Bone marrow (tissue), 2 donors: ENCODE measurements at places on chromosomes 1 and 21.

GRCh38 chr1:1020000-1020404, at the start of gene AGRN:
Gene AGRN, plus strand, starts transcription at chr1:1020120. Its CDS starts 53 bp downstream, at chr1:1020173.
- no peak for DNase-seq

- no peak for DNase-seq
Observed at GRCh38 chr1:174519844-174520243, 72.1 kb downstream of the GPR52 start.

DNA sequence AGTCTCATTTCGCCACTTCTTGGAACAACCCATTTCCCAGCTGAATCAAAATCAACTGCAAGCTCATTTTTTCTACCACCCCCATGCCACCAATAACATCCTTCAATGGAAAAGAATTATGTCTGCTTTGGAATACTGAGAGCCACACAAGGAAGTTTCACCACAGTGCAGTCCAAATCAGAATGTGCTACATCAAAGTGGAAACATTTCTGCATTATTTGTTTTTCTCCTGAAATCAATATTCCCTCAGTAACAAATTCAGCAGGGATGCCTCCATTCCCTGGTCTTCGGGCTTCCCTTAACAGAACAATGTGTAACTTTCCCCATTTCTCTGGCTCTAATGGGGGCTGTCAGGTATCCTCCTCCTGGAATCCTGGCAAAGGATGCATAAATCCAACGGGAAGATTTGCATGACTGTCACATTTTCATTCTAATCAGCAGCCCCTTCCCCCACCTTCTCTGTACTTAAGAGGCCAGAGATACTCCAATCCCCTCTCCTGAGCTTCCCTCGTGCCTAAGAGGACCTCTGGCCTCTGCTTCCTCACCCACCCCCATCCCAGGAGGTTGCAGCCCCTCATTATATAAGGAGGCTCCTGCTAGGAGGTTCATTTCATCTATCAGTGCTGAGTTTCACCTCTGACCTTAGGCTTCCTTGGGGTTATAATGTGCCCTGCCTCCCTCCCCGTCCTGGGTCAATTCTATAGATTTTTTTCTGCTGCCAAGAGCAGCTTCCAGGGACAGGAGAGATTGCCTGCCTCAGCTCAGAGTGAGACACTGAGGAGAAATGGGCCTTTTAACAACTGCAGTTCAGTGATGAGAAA, 201.1 kb downstream of the OMA1 start:
- no peak for DNase-seq

DNA sequence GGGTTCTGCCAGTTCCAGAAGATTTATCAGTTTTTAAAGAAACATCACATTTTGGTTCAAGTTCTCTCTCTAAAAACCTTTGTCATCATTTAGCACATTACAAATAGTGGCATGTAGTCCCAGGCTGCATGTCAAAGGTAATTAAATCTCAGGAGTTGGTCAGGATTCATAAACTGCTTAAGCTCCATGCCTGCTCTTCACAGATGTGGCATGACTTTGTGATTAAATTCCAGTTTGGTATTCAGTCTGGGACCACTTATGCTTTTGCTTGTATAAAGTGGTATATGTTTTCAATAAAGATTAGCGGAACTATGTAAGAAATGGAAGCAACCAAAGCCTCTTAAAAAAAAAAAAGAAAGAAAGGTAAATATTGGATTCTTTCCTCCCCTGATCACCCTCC, 408.0 kb downstream of the DISC1 start:
- DNase-seq: no peak

GRCh38 chr1:147628441-147628840, 41.9 kb downstream of the ACP6 start:
- DNase-seq: no peak

GRCh38 chr1:31897526-31898100, 40.6 kb downstream of the PTP4A2 start:
- DNase-seq: no peak

DNA sequence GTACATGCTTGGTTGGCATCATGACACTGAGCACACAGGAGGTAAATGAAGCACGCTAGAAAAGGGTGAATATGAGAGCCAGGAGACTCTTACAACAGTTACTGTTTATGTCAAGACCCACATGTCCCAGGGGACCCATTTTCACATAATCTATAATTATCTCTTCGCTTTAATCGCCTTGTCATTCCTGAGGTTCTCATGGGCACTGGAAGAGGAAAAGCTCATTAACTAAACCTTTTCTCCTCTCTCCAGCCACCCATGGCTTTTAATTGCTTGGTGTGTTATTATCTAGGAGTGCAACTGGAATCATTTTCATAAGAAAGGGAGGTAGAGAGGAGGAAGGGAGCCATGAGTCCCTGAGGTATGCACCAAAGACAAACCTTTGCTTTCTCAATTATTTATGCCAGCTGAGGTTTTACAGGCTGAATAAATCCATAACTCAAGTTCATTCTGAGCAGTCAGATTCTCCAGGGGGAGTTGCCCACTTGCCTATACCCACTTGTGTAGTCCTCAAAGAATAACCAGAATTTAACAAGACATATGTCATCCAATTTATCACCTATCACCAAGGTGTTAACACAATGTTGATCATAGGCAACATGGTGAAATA, 77.4 kb downstream of the ACBD6 start:
- no peak for DNase-seq

GRCh38 chr1:184965944-184966860, 8.1 kb downstream of the NIBAN1 start:
- no peak for DNase-seq

- DNase-seq: peak; percentile 16
Observed at GRCh38 chr1:67683766-67684525, 1.1 kb upstream of the GADD45A start.

DNA sequence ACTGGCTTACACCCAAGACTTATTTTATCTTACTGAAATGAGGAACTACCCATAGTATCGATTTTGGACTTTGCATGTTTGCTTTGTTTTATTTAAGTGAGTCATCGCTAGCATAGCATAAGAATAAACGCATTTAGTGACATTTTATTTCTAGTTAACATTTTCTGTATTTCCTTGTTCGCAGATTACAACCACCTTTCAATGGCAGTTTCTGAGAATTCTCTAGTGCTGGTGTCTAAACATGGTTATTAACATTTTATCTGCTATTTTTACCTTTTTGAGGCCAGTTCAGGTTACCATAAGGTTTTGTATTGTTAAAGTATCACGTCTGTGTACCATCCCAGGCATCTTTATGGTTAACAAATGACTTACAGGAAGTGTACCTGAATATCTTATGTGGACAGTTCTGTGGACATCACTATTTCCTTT, 24.5 kb downstream of the EEIG2 start:
- peak; percentile 9 for DNase-seq
